Hippocampal formation (tissue), 2 donors: ENCODE measurements at places on chromosomes 13 and 19.

- no peak for DNase-seq
Observed at GRCh38 chr13:99911965-99912566, 59.5 kb downstream of the ZIC5 start.

DNA sequence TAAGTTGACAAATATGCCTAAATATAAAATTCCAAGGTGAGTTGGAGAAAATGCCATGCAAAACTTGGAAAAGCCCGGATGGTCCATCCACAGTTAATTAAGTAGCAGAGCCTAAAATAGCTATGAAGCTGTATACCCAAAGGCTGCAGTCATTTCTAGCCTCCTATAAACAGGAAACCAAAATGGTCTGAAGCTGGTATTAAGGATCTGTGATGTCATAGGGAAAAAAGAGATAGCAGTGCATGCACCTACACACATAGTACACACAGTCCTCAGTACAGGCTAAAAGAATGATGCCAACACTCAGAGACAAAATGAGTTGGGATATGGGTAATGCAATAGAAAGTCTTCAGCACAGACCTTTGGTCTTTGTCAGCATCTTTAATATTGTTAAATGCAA is 736.9 kb downstream of the EFNB2 start:
- no peak for DNase-seq

DNA sequence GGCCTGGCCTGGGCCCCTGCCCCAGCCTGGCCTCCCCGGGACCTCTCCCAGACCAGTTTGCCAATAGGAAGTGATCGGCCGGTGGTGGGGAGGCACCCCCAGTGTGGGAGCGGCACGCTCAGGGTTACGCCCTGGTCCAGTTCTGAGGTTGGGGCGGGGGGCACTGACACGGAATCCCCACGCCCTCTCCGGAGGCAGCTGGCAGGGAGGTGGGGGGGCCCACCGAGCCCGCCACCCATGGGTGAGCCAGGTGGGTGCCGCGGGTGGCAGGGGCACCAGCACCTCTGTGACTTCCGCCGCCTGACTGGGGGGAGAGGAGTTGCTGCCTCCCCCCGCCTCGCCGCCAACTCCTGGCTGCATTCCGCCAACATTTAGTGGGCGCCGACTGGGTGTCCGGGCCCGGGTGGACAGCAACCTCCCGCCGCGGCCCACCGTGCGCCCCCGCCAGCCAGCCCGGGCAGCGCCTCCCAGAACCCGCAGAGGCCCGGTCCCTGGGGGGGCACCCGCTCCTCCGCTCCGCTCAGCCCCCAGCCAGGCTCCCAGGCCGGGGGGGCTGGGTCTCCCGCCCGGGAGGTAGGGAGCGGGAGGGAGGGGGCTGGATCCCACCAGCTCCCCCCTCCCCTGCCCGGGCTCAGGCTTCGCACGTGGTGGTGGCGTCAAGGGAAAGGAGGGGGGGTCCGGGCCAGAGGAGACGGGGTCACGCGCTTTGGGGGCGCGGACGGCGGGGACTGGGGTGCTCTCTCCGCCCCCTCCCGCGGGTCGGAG is 2.0 kb downstream of the ZBTB7A start:
- peak; percentile 49 for DNase-seq

DNA sequence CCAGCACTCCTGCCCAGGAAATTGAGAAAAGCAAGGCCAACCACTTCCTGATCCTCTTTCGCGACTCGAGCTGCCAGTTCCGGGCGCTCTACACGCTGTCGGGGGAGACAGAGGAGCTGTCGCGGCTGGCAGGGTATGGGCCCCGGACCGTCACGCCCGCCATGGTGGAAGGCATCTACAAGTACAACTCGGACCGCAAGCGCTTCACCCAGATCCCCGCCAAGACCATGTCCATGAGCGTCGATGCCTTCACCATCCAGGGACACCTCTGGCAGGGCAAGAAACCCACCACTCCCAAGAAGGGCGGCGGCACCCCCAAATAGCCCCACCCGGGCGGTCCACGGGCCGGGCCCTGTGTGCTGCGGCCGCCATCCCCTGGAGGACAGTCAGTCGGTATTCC is 11.6 kb downstream of the XAB2 start:
- DNase-seq, result no peak

GRCh38 chr13:24184882-24185281 is 24.4 kb downstream of the SPATA13 start:
- DNase-seq, result no peak

DNA sequence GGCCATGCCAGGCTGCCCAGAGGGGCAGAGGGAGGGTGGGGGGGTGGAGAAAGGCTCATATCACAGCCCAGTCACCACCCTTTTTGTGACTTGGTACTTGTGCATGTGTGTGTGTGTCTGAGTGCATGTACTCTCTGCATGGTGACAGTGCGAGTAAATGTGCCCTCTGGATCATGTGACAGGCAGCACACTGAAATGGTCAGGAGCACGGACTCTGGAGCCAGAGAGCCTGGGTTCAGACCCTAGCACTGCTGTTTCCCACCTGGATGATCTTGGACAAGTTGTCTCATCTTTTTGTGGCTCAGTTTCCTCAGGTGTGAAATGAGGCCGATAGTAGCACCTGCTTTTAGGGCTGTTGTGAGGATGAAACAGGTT is 2.0 kb downstream of the CIC start:
- no peak for DNase-seq

DNA sequence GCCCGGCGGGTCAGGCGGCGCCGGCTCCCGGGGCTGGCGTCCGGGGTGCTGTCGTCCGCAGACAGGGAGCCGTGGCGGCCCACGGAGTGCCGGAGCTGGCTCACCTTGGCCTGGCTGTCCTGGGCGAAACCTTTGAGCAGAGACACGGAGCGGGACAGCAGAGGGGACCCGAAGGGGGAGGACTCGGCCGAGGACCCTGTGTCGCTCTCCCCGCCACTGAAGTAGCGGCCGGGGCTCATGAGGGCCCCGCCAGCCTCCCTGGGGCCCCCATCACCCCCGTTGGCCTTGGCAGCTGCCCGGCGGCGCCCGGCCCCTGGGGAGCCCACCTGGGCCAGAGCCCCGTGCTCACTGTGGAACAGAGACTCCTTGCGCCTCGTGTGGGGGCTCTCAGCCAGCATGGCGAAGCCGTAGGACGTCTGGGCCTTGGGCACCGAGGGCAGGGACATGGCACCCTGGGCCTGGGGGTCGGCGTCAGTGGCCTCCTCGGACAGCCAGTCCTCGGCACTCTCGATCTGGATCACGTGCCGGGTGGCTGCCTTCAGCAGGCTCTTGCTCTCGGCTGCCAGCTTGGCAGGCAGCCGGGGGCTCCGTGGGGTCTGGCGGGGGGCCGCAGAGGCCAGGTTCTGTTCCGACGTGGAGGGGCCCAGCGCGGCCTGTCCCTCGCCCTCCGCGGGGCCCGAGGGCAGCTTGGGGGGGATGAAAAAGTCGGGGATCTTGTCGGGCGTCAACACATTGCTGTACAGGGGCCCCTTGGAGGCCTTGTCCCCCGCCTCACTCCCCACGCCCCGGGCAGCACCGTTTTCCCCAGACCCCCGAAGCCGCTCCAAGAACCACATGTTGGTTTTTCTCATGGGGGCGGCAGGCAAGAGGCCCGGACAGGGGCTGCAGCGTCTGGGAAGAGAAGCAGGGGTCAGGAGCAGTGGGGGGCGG is 1.2 kb downstream of the C2CD4C start:
- no peak for DNase-seq

DNA sequence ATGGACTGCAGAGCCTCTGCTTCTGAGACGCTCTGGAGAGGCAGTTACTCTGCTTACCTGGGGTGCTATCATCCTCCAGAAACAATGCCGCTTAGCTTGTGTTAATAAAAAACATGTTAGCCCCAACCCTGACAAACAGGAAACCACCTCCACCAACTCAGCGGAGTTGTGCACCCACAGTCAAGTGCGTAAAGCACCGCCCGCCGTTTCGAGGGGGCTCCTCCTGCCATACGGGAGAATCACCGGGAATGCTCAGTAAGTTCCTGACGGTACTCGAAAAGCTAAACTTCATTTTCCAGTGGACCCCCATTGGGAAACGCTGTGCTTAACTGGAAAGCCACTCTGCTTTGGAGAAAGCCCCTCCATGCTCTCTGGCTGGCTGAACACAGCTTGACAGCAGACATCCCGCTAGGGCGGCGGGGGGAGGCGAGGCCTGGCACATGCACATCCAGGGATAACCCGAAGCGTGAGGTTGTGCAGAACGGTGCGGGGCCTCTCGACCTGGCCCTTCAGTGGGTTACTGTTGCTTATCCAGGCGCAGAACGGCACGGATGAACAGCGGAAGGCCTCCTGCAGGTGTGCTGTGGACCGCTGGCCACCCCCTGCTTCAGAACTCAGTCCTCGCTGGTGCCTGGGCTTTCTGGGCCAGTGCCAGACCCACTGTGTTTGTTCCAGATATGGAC is 17.1 kb downstream of the GAS6 start:
- DNase-seq, result no peak

DNA sequence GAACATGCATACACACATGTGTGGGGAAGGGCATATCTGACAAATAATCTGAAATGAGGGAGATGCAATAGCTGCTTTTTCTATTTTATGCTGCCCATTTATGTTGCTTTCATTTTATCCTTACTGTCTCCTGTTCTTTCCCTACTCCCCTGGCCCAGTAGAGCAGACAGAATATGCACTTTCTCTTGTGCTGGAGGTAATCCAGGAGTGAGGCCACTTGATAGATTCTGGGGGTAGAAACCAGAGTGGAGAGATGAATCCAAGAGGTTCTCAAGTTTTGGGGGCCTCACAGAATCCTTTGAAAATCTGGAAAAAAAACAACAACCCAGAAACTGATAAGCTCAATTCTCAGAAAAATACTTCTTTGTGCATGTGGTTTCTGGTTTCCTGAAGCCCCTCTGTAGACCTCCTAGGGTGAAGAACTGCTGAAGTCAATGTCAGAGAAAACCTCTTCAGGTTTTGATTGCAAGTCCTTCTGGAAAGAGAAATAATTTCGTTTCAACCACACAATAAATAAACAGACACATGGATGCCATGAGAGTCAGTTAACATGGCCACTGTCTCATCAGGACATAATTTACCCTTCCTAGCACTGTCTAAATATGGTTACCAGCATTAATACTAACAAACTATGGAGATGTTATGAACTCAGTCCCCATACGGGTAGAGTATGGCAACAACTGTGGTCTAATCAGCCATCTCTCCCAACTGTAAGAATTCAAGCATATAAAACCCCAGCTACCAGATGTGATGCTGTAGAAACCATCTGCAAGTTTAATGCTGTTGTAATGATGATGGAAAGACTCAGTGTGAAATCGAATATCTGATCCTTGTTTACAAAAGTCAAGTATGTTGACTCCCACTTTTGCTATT is 355.6 kb downstream of the SLC7A1 start:
- no peak for DNase-seq
